BJ (cell line): ENCODE measurements at places on chromosomes 12 and 14. TPM values are rescaled to one million over a fixed set of nuclear protein-coding genes. Genes with fewer than 3 reads are reported as not detected.

DNA sequence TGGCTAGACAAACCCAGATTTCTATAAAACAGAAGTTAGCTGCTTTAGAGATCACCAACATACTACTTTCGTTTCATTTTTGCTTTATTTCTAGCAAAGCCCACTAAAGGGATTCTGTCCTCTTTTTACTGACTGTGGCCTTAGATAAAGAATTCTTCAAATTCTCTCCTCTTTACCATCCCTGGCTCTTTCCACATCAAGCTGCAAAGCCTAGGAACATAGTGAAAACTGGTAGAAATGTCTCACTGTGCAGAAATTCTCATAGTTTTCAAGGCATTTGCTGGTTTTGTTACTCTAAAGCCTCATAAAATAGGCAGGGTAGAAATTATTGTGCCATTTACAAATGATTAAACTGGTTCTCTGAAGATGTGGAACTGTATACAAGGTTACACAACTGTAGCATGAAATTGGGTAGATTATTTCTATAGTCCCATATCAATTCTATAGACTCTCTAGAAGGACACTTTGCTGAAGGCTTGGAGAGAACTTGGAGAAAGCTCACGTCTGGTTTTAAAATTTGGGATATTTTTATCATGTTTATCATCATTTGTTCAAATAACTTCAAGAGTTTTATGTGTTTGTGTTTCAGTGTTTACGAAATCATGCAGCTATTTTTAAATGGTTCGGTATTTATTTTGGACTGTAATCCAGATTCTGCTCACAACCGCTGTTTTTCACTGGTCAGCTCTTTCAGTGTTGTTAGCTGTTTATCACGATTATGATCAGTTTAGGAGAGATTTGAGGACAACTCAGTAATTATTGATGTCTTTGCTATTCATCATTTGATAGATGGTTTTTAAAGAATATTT is 36.7 kb upstream of the CSRP2 start:
- peak; percentile 42 for DNase-seq

- no peak for DNase-seq
These were observed 5.4 kb downstream of the NOS1 start for GRCh38 chr12:117356048-117356447.

GRCh38 chr12:31353750-31354708 is 28.1 kb upstream of the SINHCAF start:
- no peak for DNase-seq

Gene SRGAP1
- 15.7 and 19.3 TPM in 2 replicates for polyA plus RNA-seq
